Activated T-helper 1 cell treated with anti-CD3 and anti-CD28 coated beads, Interleukin-2, amount 50 U/mL, for 16 hours (primary cell): ENCODE measurements at places on chromosomes 5 and 9.

DNA sequence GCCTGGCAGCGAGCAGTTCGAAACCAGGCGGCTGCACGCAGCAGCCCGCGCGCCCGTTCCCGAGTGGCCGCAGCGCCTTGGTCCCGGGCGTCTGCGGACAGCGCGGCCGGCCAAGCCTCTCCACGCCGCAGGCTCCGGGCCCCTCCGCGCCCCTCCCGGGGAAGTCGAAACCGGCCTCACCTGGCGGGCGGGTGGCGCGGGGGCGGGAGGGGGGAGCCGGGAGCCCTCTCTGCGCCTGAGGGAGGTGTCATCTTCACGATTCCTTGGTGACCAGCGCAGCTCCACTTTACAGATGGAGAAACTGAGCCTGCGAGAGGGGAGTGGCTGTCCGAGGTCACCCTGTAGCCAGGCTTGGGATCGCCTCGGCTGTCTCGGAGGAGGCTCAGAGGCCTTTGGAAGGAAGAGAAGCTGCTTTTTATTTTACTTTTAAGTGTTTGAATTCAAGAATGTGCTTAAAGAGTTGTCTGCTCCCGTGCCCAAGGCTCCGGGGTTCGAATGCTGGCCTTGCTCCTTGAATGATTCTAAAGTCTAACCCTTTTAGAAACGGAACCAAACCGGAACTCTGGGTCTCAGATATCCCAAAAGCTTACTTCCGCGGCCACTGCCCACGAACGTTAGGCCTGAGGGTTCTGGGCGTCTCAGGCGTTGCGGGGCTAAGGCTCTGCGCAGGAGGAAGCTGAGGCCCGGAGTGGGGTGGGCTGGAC lies 662 bp downstream of the SUSD3 start:
- DNase-seq = no peak

DNA sequence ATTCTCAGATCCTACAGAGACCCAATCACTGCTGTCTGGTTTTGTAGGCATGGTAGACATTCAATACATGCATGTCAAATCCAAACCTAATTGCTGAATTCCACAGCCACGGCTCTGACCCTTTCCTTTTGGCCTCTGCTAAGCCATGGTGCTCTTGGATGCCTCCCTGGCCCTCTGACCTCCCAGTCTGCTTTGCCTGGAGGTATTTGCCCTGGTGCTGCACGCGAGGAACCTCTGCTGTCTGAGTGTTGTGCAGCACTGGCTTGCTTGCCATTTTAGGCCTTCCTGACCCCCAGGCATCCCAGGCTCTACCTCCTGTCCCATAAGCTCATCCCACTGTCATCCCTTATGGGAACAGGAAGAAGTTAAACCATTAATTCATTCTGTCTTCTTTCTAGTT lies 60.9 kb downstream of the DOCK2 start:
- DNase-seq = no peak

- no peak for DNase-seq
Observed at GRCh38 chr9:130263601-130264413, 1.8 kb upstream of the HMCN2 start.

DNA sequence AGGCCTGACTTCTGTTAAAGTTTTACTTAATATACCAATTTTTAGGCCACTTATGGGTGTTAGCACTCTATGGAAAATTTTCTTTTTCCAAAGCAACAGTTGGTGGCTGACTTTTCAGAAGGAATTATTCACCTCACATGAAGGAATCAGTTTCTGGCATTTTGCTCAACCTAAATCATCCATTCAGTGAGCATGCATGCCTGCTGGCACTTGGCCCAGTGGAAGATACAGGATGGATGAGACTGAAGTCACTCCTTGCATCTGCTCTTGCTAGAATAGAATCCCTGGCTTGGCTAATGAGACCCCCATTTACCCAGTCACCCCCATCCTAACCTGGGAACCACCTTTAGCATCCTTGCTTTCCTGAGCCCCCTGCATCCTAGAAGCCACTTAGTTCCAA lies 131.7 kb downstream of the WDR41 start:
- no peak for DNase-seq

- no peak for DNase-seq
Observed at GRCh38 chr9:103707181-103707580, 386.9 kb upstream of the SMC2 start.

DNA sequence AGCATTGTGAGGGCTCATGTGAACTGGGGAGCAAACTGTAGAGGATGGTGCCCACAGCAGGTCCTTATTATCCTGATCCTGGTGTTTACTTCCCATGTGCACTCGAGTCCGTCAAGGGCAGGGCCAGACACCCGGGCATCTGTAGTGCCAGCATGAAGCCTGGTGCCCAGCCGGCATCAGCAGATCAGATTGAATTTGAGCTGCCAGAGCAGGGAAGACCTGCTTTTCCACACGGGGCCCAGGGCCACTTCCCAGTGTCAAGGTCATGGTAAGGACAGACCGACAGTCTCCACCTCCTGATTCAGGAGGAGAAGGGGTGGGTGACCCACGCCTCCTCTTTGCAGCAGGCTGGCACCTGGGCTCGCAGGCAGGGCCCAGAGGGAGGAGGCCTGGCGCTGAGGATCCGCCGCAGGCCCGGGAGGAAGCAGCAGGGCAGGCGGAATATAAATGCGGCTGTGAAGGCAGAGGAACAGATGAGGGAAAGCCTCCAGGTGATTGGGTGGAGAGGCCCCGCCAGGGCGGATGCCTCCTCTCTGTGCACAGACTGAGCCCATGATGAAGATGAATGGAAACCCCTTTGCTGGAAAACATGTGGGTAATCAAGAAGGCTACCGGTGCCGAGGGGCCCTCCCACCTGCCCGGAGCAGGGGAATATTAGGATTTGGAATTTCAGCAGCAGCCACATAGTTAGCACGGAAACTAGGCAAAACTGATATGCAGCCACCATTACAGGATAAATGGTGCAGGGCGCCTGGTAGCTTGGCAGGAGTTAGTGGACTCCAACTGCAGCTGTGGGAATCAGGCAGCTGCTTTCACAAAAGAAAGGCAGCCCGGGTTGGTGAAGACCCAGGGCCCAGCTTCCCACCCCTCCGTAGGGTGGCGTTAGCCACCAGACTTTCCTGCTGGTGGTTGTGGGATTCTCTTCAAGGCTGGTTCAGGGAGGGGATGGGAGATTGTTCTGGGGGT lies 114.9 kb downstream of the GAPVD1 start:
- no peak for DNase-seq
